ENCODE measurements at places on chromosomes 16 and 17.

DNA sequence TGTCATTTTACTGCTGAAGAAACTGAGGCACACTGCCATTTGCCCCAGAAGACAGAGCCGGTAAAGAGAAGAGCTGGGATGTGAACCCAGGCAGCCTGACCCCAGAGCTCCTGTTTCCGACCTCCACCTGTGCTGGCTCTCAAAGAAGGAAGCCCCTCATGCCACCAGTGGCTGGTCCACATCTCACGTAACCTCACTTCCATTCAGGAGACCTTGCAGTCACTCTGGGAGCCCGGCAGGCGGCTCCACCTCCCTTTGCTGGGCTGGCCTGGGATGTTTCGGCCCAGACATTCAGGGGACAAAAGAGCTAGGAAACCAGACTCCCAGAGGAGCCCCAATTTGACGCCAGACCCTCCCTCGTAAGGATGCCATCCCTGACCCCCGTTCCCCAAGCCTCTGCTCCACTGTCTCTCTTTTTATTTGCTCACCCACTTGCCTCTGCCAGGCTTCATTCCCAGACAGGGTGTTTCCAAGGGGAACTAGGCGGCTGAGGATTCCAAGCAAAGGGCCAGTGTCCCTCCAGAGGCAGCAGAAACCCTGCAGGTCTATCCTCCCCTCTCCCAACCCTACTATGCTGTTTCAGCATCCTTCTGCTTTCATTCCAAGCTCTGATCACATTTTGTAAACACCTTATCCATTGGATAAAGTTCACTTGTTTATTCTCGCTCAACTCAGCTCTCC is 2.8 kb downstream of the TAF1C start:
- no peak for DNase-seq

- DNase-seq, result peak; percentile 74
Measured at GRCh38 chr16:77212741-77213541, 13.7 kb downstream of the SYCE1L start.

- no peak for DNase-seq
Measured at GRCh38 chr16:4970010-4970409, 11.9 kb downstream of the SEC14L5 start.

DNA sequence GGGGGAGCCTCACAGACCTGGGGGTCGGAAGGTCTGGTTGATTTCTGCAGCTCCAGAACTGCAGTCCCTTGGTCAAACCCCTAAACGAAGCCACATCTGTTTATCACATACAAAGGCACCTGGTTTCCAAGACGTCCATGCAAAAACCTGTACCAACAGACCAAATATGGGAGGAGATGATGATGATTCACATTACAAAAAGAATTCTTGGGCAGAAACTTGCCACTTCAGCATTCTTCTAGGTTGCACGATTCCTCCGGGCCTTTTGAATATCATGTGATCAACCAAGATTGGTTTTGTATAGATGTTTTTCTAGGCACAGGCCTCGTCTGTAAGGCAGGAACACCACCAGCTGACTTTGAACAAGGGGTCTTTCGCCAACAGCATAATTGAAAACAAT is 466.3 kb downstream of the SOX9 start:
- DNase-seq, result no peak

- no peak for DNase-seq
Measured at GRCh38 chr16:27303256-27304100, 10.3 kb upstream of the IL4R start.

GRCh38 chr17:70225276-70225675 is 55.9 kb downstream of the KCNJ2 start:
- no peak for DNase-seq

DNA sequence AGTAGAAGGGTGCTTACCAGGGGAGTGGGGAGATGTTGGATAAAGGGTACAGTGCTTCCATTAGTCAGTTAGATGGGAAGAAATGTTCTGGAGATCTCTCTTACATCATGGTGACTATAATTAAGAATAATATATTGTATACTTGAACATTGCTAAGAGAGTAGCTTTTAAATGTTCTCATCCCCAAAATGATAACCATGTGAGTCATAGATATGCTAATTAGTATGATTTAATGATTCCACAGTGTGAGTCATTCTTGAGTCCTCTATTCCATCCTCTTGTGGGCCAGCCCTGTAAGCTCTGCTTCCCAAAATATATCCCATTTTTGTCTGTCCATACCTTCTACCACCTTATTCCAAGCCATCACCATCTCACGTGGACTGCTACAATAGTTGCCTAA is 80.6 kb upstream of the CDH11 start:
- DNase-seq, result no peak
